Femur (tissue), 1 donor: ENCODE measurements at places on chromosomes 2 and 18.
A peak's percentile ranks its signal among the peaks of the same experiment; 100 is the strongest.

GRCh38 chr2:38691994-38692393, 26.1 kb downstream of the GALM start:
- DNase-seq = no peak

- no peak for DNase-seq
Observed at GRCh38 chr2:5449867-5450266, 242.3 kb upstream of the SOX11 start.

GRCh38 chr2:183284606-183285005, 160.4 kb downstream of the NUP35 start:
- no peak for DNase-seq

DNA sequence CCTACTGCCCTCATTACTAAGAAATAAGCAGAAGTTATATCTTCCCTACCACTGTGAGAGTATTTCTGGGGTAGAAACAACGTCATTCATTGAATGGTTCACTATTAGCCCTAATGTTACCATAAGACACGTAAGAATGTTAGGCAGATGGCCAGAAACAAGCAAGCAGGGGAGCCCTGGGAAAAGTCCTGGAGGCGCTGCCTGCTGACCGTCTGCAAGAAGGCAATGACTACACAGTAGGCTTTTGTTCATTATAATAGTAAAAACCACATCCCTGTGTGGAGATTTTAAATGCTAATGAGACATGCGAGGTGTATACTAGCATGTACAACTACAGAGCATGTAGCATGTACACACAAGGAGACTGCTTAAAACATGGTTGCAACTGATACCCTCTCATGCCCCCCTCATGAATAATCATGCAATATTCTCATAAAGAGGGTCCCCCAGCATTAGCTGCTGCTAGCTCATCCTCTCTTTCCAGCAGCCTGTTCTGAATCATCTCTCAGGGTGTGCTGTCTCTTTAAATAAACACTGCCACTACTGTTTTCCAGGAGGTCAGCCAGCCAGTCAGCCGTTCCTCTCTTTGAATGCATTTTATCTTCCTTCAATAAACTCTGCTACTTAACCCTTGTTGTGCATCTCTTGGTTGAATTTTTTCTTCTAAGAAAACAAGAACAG, 23.6 kb downstream of the SUCLG1 start:
- peak; percentile 45 for DNase-seq

DNA sequence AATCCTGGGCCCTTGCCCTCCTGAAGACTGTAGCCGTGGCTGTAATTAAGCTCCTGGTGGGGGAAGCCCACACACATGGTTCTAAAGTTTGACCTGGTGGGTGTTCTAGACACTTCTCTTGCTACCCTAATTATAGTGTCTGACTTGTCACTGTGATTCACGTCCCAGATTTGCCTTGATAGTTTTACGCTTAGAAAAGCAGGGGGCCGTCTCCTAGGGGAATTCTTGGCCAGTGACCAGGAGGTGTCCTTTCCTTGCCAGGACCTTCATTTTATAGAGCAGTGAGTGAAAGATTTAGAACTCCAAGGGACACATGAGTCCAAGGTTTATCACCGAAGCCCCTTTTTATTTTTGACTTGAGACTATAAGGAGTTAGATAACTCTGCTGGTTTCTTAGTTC, 9.0 kb downstream of the TMEM214 start:
- DNase-seq = no peak
